ENCODE measurements at places on chromosomes 7 and 10.

GRCh38 chr10:31118556-31118955, 86.9 kb upstream of the ZNF438 start:
- no peak for DNase-seq

DNA sequence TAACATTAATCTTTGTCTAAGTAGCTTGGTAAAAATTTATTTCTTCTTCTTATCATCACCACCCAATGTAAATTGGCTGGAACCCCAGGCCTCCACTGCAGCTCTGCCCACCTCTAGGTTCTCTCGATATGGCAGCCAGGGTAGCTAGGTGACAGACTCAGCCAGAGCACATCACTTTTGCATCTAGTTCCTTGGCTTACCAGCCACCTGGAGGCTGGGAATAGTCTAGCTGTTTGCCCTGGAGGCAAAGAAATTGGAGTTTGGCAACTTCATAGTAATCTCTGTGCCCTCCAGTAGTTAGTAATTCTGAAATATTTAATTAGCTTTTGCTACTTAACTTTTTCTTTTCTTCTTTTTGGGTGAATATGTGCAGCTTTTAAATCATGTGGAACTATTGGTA, 9.4 kb downstream of the IFRD1 start:
- DNase-seq = no peak

- no peak for DNase-seq
Measured at GRCh38 chr7:139752148-139752547, 25.6 kb downstream of the HIPK2 start.

GRCh38 chr7:80589631-80590030, 48.8 kb upstream of the CD36 start:
- no peak for DNase-seq

DNA sequence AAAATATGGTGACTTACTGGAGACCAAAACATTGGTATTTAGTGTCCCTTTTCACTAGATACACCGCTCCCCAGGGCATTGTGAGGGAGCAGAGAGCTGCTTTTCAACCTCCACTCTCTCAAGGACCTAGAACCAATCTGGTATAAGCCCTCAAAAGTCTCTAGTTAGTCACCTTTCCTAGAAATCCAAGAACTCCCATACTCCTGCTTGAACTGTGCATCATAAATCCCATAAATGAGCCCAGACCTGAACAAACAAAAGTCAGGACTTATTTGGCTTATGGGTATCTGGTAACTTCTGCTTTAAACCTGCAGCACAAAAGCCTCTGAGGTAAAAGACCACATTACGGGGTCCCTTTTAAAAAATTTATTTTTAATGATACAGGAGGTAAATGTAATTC, 603.1 kb upstream of the LRRTM3 start:
- no peak for DNase-seq

GRCh38 chr10:4151466-4151865, 366.5 kb upstream of the KLF6 start:
- no peak for DNase-seq

DNA sequence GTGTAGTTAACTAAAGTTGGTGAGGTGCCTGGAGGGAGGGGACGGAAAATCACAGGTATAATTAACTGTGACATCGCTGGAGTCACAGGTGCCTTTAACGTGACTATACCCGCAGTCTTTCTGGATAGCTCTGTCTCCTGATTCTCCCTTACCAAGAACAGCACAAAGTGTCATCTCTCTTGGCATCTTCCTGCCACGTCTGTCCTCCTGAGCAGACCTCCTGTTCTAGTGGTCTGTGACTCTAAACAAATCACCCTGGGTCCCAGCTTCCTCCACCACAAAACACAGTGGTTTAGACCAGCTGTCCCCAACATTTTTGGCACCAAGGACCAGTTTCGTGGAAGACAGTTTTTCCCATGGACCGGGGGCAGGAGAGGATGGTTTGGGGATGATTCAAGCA, 90.5 kb downstream of the CALN1 start:
- no peak for DNase-seq
